ENCODE measurements at places on chromosomes 1 and 21.

DNA sequence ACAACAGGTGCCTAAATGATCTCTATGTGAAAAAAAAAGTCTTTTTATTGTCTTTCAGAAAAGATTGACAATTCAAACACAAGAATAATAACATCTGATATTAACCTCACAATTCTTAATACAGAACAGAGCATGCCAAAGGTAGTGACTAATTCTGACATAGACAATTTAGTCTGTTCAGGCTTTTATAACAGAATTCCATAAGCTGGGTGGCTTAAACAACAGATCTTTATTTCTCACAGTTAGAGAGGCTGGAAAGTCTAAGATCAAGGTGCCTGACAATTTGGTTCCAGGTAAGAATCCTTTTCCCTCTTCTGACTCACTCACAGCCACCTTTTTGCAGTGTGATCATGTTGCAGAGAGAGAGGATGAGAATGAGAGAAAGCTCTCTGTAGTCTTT, 27.0 kb downstream of the DPYD start:
- DNase-seq = no peak

- no peak for DNase-seq
Observed at GRCh38 chr1:6860401-6860800, 75.1 kb downstream of the CAMTA1 start.

- DNase-seq = no peak
Observed at GRCh38 chr1:183306317-183307042, 111.7 kb downstream of the NMNAT2 start.

DNA sequence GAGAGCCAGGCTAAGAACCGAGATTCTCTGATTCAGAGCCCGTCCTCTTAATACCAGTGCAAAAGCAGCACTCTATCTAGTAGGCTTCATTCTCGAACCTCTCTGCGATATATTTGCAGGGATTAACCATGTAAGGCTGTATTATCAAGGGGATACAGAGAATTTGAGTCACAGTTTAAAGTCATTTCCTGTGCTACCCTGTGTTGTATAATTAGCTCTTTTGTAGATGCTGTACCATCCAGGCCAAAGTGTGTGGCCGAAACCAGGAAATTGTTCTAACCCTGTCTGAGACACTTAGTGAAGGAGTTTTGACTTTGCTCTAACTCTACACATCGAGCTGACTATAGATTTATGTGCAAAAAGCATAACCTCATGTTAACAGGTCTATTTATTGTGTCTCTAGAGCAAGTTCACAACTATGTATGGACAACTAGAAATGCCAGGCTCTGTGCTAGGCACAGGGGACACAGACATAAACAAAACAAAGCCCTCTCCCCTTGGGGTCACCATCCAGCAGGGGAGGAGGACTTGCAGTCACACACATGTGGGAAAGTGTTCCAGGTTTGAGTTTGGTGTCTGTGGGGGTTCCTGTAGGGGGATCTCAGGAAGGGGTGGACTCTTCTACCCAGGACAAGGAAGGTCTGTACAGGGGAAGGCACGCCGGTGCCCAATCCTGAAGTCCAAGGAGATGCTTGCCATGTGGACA, 182.2 kb downstream of the DHRS3 start:
- DNase-seq = no peak

- no peak for DNase-seq
Observed at GRCh38 chr1:115165776-115166175, 76.5 kb upstream of the TSPAN2 start.

GRCh38 chr1:226690460-226690982, 48.6 kb downstream of the ITPKB start:
- DNase-seq = no peak

DNA sequence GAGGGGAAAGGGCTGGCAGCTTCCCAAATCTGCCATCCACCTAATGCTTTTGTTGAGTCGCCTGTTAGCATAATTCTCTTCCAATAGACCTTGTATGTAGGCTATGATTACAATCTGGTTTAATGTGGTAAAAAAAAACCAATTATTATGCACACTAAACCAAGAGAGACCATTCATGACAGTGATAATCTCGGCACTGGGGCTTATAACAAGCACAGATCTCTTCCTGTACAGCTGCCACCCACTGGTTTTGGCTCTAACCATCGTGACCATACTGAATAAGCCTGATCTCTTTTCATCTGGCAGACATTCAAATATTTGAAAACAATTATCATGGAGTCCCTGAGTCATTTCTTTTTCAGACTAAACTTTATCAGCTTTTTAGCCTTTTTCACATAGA, 12.0 kb upstream of the SYT14 start:
- DNase-seq = peak; percentile 94

DNA sequence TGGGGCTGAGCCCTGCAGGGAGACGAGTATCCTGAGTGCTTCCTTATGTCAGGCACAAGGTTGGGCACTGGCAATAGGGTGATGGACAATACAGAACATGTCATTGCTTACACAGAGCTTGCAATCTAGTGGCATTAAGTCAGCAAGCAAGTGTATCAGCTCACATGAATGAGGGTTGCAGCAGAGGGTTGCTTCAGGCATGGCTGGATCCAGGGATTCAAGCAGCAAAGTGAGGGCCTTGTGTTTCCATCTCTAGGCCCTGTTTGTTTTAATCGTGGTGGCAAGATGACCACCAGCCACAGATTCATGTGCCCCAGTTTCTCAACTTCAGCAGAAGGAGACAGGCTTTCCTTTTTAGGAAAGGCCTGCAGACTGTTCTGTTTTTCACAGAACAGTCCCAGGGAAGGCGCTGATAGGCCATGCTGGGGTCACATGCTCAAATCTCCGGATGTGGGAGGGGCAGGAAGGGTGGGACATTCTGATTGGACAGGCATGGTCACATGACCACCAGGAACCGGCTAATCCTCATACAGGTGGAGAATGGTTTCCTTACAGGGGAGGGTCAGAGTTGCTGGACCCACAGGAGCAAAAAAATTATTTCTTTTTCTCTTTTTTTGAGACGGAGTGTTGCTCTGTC, 14.4 kb downstream of the PLOD1 start:
- no peak for DNase-seq

DNA sequence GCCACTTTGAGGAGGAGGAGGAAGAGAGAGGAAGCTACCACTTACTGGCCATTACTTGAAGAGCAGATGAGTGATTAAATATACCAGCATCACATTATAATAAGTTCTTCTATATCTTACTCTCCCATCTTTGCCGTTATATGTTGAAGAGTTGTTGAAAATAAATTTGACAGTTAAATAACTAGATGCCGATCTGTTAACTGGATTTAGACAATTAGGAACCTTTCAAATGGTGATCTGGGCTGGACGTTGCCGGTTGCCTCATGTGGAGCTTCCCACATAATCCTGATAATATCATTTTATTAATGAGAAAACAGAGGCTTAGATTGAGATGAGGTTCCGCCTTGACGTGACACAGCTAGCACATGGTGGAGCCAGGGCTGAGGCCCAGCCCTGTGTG, 147.0 kb downstream of the SDCCAG8 start:
- DNase-seq = no peak

GRCh38 chr1:101181930-101182329, 54.9 kb upstream of the S1PR1 start:
- no peak for DNase-seq

DNA sequence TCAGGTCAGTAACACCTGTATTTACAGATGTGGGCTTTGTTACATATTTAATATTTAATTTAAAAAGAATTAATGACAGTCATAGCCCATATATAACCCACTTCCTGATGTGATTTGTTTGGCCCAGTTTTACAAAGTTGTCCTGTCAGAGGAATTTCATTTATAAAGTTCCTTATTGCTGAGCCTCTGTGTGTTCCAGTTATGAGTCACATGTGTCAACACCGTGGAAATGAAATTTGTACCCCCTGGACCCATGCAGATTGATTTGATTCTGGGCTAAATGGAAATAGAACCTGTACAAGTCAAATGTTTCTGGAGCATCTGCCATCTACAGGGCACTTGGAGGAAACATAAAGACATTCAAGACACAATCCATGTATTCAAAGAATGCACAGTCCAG, 149.2 kb downstream of the CACNA1E start:
- no peak for DNase-seq

- DNase-seq = no peak
Observed at GRCh38 chr1:201890806-201891450, 2.2 kb downstream of the SHISA4 start.

GRCh38 chr1:47627016-47627415, 189.2 kb downstream of the FOXD2 start:
- no peak for DNase-seq

- DNase-seq = no peak
Observed at GRCh38 chr1:156376958-156377919, 8.2 kb downstream of the RHBG start.

GRCh38 chr1:198105185-198105584, 51.6 kb upstream of the NEK7 start:
- DNase-seq = no peak

GRCh38 chr1:15526021-15526489, 593 bp upstream of the DNAJC16 start:
- DNase-seq = no peak

DNA sequence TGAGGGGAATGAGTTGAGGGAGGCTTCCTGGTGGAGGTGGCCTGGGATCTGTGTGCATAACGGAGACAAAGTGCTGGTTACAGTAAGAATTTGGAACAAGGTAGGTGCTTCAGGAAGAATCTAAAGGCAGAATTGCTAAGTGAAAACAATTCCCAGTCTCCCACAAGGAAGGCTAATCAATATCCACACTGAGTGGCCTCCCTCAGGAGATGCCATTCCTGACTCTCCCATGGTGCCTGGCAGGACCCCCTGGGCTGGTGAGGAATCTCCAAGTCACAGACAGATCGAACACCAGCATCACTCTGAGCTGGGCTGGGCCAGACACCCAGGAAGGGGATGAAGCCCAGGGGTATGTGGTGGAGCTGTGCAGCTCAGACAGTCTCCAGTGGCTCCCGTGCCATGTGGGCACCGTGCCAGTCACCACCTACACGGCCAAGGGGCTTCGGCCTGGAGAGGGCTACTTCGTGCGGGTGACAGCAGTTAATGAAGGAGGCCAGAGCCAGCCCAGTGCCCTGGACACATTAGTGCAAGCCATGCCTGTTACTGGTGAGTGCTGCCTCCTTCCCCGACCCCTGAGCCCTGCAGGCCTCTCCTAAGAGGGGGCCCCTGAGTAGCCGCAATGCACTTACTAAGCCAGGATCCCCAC, 30.7 kb downstream of the IGFN1 start:
- DNase-seq = no peak

DNA sequence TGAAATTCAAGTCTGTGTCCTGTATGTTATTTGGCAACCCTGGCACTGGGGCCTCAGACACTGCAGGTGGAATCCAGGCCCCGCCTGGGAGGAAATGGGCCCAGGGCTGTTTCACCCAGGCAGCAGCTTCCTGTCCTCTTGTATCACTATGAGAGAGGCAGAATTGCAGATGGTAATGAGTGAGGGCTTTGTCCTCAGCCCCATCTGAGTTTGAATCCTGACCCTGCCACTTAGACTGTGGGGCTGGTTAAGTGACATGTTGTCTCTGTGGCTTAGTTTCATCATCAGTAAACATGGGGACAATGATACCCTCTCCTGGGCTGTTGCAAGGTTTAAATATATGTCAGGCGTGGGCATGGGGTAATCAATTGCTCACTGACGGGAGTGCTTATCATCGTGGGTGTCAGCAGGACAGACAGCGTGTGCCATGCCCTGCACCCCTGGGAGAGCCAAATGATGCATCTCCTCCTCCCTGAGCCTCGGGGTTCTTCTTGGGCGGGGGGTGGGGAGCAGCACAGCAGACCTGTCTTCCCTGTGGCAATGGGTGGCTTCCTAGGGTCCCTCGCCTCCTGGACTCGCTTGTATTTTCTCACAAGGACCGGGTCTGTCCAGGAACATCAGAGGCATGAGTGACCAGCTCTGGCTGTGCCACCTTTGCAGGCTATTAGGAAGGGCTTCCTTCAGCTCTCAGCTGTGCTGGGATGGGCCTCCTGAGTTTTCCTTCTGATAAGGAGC, 42.1 kb downstream of the ARHGEF10L start:
- no peak for DNase-seq

DNA sequence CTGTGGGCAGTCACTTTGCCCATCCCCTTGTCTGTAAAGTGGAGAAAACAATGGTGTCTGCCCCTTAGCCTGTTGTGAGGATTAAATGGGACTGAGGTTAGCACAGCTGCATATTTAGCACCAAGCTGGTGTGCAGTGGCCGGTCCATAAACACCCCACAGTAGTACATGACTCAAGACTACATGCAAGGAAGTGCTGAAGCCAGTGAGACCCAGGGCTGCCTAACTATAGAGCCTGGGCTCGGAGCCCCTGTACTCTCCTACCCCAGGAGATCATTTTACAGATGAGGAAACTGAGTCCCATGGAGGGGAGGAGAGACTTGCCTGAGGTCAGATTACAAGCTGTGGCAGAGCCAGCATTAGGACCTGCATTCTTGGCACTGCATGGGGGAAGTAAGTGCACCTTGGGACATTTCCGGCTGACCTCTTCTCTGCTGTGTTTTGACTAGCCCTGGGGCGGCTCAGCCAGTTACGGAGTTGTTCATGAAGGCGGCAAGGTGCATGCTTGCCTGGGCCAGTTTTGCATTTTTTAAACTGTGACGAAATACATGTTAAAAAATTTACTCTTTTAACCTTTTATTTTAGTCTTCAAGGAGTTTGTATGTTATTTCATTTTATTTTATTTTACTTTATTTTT, 3.2 kb downstream of the SERINC2 start:
- no peak for DNase-seq

DNA sequence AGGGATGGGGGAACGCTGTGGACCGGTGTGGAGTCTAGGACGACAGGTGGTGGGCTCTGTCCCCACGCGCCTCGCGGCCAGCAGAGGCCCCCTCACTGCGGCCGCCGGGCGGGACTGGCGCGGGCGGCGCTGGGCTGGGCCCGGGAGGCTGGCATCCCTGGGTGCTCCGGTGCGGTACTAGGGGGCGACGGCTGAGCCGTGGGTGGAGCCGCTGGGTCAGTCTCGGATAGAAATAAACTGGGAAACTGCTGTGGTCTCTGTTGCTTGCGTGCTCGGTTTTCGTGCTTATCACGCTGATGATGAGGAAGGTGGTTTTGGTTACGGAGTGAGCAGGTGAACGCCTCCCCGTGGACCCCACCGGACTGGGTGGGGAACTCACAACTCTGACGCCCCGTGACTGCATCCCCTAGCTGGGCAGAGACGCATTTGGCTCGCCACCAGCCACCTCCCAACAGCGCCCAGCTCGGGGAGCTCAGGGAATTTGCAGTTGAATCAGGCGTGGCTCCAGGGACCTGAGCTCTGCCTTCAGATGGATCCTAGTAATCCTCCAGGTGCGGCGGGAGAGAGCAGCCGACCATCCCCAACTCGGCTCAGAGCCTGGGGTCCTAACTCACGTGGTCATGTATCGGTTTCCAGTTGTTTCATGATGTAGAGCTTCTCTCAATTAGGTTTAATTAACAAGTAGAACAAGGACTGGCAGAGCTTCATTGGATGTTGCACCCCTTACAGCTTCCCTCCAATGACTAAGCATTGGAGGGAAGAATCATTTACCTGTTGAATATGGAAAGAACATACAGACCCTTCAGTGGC, 32.1 kb downstream of the HSD17B7 start:
- DNase-seq = peak; percentile 4

GRCh38 chr1:205976708-205977401, 26.3 kb downstream of the RAB7B start:
- peak; percentile 21 for DNase-seq

GRCh38 chr1:111535256-111536191, 32.1 kb upstream of the ADORA3 start:
- no peak for DNase-seq

- no peak for DNase-seq
Observed at GRCh38 chr1:20059847-20060246, 10.1 kb upstream of the PLA2G5 start.
